ENCODE measurements at places on chromosomes 7 and 10.

GRCh38 chr10:104324931-104325330 is 13.3 kb downstream of the ITPRIP start:
- no peak for DNase-seq

- DNase-seq = no peak
These were observed 522 bp downstream of the CCL24 start for GRCh38 chr7:75813084-75813483.

GRCh38 chr10:110269374-110270318 is 35.1 kb downstream of the SMNDC1 start:
- DNase-seq = no peak

- no peak for DNase-seq
These were observed 153.4 kb downstream of the MLLT10 start for GRCh38 chr10:21687266-21688008.

DNA sequence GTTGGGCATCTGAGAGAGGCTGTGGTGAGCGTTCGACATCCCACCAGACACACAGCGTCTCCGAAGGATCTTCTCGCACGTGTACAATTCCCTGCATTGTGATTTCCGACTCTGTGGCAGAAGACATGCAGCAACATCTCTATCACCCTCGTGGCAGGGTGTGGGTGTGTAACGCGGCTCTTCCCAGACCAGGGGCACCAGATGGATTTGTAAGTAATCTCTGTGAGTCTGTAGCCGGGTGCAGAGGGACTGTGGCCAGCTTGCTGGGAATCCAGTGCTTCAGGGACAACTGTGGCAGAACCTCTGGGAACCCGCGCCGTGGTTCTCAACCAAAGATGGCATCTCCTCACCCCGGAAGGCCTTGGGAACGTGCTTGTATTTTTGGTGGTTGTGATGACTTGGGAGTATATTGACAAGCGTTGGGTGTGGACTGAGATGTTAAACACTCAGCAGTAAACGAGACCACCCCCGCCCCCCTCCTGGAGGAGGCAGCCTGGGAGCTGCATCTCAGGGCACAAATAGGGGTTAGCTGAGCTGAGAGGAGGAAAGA is 21.2 kb downstream of the FOXL3 start:
- no peak for DNase-seq

DNA sequence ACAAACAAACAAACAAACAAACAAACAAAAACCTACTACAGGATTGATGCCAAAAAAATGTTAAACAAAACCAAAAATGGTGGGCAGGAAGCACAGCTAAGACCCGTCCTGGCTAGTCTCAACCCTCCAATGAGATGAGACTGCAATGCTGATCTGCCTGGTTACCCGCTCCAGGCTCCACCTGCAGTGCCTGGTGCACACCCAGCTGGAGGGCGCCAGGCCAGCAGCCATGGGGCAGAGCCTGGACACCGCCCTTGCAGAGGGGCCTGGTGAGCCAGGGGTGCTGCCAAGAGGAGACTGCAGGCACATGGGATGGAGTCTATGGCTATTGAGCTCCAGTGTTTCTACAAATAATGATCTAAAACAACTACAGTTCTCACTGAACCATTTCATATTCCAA is 107.0 kb downstream of the LARP4B start:
- no peak for DNase-seq

DNA sequence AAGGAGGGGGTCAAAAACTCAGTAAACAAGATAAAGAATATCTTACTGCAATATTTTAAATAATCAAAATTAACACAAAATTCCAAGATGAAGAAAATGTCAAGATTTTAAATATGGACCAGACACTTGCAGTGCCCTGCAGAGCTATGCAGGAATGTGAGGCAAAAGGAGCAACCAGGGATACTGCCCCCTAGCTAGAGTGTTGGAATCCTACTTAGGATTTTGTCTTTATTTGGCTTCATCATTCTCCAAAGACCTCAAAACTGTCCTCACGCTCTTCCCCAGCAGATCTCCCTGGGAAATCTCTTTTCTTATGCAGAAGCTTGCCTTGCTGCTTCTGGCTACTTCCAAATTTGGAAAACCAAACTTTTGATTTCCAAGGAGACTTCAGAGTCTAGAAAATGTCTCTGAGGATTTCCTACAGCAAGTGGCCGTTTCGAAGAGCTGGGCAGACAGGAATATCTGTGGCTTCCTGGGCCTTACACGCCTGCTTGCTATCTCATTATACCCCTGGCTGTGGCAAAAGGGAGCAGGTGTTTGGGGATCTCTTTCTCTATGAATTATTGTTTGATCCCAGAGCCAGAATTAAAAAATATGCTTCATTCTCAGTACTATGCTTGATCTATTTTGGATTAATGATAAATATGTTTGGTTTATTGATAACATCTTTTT is 232.2 kb upstream of the BMPER start:
- DNase-seq = no peak

GRCh38 chr7:150448789-150449147 is 1.7 kb upstream of the GIMAP8 start:
- DNase-seq = peak; percentile 33

DNA sequence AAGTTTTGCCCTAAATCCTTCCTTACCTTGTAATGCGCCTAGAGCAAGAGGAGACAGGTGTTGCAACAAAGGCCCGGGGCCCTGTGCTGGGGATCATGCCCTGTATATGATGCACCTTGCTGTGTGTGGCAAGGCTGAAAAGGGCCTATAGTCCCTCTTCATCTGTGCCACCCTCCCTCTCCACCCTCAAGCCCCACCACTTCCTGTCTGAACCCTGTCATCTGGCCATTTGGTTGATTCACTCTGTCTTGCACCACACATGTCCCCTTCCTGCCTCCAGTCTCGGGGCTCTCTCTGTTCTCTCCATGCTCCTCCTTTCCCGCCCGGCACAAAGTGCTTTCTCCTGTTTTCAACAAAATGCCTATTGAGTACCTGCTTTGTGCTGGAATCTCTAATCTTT is 11.5 kb upstream of the MALSU1 start:
- DNase-seq = no peak

DNA sequence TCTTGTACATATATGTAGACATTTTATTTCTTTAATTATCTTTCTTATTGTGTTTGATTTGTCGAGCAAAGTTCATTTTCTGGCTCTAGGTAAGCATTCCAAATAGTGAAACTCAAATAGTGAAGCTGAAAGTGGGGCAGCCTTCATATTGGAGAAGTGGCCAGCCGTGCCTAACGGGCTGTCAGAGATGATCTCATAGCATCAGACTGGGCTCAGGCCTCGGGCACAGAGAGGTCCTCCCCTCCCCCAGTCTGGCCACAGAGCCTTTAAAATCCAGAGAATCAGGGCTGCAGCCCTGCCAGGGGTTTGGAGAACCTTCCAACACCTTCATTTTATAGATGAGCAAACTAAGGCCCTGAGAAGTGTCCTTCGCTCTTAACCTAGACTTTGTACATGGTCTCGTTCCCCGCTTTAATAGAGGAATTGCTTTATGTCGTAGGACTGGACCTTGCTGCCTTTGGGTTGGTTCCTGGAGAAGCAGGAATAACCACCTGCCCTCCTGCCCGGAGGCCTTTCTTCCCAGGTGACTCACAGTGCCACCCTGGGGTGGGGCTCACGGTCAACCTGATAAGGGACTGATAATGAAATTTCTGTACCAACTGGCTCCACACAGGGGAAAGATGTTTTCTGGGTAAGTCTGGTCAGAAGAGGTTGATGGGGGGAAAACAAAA is 7.3 kb downstream of the TSPAN15 start:
- DNase-seq = no peak

DNA sequence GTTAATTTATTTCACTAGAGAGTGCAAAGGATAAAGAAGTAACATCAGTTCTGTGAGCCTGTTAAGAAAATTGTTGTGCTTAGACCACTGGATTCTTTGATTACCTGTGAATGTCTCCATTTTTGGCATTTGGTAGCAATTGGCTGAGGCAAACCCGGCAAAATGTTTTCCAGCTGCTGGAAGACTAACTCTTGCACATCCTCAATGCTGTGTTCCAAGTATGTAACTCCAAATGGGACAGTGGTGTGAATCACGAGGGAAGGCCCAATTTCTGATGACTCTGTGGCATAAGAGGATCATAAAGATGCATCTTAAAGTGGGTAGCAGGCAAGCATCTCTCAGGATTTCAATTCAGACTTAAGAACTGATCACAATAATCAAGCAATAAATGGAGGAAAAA is 268.8 kb downstream of the RNLS start:
- DNase-seq = no peak

DNA sequence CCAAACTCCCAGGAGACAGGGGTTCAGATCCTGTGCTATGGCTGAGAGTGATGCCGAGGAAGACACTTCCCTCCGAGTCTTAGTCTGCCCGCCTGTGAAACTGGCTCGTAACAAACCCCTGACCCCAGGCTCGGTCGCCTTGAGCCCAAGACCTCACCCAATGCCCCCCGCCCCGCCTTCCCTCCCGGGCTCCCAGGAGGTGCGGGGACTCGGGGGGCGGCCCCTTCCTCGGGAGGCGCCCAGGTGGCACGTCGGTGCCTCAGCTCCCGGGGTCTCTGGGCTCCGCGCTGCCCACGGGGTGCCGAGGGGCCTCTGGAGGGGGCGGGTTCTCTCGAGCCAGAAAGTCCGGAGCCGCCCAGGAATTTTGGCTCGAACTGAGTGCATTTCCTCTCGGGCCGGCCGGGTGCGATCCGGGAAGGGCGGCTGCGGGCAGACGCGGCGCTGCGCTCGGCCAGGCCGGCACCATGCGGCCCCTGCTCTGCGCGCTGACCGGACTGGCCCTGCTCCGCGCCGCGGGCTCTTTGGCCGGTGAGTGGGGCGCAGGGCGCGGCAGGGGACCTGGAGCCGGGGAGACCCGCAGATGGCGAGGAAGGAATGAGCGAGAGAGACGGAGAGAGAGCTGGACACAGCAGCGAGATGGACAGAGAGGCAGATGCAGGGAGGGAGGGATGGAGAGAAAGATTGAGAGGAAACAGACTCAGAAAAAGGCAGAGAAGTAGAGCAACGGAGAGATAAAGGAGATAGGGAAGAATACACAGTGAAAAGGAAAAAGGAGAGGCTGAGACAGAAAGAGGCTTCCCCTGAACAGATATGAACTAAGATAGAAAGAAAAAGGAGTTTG is at the start of gene PLAC9:
Gene PLAC9, plus strand, starts transcription at position 432 of the 841 bp plus-strand sequence. Its CDS starts 33 bp downstream, at position 465.
- no peak for DNase-seq

GRCh38 chr7:63047061-63047460 is 951.6 kb upstream of the ZNF722 start:
- no peak for DNase-seq

DNA sequence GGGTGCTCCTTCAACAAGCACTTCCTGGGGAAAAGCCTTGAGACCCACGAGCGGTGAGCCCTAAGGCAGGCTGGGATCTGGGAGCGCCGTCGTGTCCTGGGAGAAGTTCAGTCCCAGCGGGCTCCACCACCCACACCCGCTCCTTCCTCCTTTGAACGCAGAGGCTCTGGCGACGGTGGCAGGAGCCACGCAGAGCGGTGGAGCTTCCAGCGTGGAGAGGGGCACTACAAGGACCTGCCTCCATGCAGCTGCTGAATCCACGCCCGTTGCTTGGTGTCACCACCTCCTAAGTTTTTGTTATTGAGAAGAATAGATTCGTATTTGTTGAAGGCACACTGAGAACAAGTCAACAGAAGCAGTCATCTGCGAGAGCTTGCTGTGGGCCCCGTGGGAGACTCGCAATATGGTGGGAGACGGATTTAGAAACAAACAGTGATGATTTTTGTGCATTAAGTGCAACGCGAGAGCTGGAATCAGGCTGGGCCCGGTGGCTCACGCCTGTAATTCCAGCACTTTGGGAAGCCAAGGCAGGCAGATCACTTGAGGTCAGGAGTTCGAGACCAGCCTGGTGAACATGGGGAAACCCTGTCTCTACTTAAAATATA is 60.1 kb upstream of the SDK1 start:
- DNase-seq = no peak

GRCh38 chr7:122006687-122007086 is 133.7 kb downstream of the PTPRZ1 start:
- DNase-seq = no peak

DNA sequence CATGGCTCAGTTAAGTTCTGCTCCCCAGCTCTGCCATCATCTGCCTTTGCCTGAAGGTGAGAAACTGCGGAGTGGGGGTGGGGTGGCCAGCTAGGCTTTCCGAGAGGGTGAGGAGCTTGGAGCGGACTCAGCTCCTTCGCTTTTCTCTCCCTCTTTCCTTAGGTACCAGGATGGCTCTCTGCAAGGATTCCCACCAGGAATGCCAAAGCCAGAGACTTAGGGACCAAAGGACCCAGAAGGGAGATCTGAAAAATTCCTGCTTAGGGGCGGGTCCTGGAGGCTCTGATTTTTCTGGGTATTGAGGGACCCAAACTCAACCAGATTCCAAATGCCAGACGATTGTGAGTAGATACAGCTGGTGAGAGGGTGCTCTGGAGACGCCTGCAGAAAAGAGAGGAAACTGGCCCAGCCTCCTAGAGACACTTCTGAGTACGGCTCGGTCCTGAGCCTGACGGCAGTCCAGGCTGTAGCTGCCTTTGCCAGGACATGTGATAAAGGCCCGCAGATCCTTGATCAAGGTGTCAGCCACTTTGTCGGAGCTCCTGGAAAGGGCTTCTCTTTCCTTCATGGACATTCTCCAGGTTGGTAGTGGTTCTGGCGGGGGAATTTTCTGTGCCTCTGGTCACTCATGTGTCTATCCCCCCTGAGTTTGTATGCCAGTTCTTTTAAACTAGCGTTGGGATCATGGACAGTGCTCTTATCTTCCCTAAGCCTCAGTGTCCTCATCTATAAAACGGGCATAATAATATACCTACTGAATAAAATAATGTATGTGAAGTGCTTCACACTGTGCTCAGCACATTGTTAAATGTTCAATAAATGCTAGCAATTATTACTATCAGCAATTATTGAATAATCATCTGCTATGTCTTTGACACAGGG is 42.5 kb upstream of the BTRC start:
- DNase-seq = no peak

DNA sequence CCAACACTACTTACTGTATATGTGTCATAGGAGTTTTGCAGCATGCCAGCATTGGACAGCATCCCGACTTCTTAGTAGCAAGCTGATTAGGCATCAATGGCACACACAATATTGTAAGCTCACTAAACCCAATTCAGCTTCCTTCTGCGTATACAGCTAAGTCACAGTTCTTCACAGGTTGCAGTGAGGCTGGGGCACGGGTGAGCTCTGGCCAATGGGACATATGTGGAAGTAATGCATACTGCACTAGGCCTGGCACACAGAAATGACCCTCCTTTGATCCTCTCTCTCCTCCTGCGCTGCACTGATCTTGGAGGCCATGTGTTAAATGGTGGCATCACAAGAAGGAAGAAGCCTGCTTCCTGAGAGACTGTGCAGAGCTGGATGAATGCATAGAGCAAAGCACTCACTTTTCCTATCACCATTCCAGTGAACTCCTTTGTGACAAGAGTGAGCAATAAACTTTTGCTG is 11.9 kb downstream of the RAB11FIP2 start:
- no peak for DNase-seq

DNA sequence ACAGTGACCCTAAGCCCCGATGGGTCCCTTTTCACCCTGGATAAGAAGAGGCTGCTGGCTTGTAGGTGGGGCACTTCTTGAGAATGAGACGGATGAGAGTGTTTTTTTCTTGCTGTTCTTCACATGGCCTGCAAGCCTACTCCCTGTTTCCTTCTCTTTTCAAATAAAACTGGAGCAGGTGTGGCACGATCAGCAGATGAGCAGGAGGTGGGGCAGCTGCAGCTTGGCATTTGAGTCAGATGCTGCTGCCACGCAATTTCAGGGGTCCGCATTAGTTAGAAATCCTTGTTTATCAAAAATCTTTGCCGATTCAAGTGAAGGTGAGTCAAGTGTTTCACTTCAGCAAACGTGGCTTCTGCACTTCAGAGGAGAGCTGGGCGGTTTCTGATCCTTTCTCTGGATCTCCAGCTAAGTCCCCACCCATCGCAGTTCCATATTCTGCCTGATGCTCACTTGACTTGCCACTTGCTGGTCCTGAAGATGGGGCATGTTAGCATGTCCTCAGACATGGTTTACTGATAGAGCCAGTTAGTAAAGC is 20.8 kb downstream of the WDFY4 start:
- no peak for DNase-seq

GRCh38 chr10:33617381-33618080 is 283.1 kb upstream of the NRP1 start:
- no peak for DNase-seq
